ENCODE measurements at places on chromosomes 11 and 22.

DNA sequence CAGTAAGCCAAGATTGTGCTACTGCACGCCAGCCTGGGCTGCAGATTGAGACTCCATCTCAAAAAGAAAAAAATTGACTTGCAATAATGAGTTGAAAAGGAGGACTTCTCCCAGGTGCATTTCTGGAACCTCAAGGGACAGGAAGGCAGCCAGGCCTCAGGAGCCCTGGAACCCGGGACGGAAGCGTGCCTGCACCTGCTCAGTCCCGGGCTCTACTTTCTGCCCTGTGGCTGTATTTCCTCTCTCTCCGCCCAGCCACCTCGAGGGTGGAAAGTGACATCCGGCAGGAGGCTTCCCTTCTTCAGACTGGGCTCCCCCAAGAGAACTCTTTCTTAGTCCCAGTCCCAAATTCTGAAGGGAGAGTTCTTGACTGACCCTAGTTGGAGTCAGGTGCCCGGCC lies 20.2 kb upstream of the GAL start:
- no peak for DNase-seq

GRCh38 chr11:28819741-28820140 lies 711.6 kb downstream of the METTL15 start:
- no peak for DNase-seq

DNA sequence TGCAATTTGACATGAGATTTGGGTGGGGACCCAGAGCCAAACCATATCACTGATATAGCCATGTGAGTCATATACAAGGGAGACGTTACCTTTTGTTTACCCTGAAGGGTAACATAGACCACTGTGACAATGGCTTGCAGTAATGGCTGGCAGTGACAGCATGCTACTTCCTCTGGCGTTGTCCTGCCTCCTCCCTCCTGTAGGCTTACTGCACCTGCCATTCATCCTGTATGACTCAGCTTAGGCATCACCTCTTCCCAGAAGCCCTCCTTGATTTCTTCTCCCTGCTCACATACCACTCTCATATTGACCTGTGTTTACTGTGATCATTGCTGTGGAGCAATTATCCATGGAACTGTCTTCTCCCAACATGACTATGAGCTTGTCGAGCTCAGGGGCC lies 12.0 kb upstream of the PVALB start:
- no peak for DNase-seq

DNA sequence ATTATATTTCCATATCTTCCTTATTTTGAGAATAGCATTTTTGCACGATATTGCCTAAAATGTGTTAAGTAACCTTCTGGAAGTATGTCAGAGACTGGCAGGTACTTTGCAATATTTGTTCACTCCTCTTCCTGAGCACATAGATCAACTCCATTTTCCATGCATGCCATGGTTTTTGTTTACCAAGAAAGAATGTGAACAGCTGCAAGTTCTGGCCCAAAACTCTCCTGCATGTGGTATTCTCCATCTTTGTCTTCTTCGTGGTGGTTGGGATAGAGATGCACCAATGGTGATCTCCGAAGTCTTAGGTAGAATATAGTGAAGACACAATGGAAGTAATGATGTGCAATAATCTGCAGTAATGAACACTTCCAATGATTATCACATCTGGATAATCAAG lies 2241.0 kb upstream of the RAG2 start:
- no peak for DNase-seq

DNA sequence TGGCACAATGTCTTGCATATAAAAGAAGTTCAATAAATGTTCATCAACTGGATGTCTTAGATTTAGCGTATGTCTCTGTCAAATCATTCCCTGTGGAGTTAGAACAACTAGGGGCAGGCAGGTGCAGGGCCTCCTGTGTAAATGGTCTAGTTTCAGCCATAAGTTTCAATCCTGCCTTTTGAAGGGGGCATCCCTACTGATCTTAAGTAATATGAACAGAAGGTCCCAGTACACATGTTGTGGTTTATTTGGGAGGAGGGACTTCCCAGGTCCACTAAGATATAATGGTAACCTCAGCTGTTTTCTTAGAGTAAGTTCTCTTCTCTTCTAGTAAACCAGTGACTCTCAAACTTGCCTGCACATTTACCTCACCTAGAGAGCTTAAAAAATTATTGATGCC lies 19.8 kb downstream of the TTC12 start:
- DNase-seq: no peak

DNA sequence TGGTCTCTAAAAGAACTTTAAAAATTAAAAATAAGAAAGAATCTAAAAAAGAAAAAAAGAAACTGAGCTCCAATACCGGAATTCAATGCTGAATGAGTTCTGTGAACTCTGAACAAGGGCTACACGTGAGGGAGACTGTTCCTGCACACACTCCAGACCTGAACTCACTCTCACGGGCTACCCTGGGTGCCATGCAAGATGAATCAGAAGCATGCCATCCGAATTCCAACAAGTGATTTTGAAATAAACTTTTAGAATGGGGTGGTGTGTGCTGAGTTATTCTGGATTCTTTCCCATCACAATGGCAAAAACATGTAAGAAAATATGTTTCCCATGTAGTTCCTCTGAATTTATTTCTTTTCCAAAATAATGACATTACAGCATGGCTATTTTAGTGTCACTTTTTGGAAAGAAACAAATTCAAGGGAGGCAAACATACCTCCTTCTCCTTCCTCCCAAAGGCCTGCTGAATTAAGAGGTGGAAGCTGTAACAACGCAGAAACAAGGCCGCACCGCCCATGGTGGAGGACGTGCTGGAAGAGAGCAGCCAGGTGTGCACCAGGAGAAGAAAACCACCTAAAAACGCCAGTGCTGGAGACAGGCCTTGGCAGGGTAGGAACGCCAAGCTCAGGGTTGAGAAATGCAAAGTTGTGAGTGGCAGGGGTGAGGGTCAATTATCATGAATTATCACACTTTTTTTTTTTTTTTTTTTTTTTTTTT lies 63.2 kb upstream of the ARFGAP3 start:
- no peak for DNase-seq

DNA sequence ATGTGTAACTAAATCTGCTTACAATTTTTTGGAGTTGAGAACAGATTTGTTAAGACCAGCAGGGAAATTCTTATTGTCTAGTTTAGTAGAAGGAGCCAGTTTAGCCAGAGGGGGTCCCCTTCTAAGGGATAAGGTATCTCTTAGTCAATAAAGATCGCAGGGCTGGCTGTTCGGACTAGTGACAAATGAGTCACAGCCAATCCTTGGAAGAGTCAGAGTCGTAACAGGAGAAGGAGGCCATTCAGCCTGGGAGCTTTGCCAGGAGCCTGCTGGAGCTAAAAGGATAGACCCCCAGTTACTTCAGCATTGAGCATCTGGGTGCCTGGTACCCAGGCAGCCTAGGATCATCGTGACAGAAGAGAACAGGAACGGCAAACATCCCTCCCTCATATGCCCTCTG lies 191.6 kb upstream of the ARHGAP20 start:
- DNase-seq: no peak

GRCh38 chr11:28584992-28585391 lies 476.8 kb downstream of the METTL15 start:
- DNase-seq: no peak

GRCh38 chr11:33280411-33280810 lies 23.2 kb downstream of the HIPK3 start:
- DNase-seq: no peak

- DNase-seq: no peak
Measured at GRCh38 chr11:19284881-19285280, 44.1 kb upstream of the E2F8 start.

GRCh38 chr11:22753416-22753815 lies 76.2 kb downstream of the SVIP start:
- DNase-seq: no peak

- DNase-seq: no peak
Measured at GRCh38 chr22:30934053-30934452, 34.5 kb downstream of the MORC2 start.

DNA sequence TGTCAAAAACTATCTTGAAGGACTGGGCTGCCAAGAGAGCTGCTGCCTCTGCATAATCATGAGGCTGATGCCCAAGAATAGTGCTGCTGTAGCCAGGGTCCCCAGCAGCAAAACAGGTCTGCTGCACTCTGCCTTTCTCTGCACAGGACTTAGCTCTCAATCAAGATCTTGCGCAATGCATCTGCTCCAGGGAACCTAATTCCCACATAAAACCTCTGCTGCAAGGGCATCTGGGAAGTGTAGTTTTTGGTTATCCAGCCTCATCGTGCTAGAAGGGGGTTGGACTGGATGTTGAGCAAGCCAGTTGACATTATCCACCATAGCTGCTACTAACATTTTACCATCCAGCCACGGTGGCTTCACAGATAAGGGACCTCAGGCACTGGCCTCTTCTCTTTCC lies 192.7 kb downstream of the C11orf91 start:
- DNase-seq: no peak

GRCh38 chr11:62909107-62909894 lies 11.9 kb downstream of the CHRM1 start:
- peak; percentile 61 for DNase-seq

DNA sequence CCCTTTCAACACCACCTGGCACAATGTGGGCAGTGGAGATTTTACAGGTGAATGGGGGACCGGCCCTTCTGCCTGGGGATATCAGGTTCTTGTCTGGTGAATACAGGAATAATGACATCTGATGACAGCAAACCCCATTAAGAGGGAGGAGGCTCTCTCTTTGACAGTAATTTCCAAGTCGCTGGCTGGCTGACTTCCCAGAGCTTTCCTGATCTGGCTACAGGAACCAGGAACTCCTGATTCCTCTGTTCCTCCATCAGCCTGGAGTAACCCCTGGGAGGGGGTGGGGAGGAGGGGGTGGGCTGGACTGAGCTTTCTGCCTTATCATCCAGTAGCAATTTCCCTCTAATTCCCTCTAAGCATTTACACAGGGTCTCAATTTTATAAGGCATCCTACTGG lies 3.7 kb upstream of the MIEF1 start:
- peak; percentile 97 for DNase-seq

- DNase-seq: no peak
Measured at GRCh38 chr11:65866509-65867283, 5.9 kb downstream of the EFEMP2 start.

- no peak for DNase-seq
Measured at GRCh38 chr11:57982776-57983175, 40.9 kb upstream of the OR9Q1 start.

DNA sequence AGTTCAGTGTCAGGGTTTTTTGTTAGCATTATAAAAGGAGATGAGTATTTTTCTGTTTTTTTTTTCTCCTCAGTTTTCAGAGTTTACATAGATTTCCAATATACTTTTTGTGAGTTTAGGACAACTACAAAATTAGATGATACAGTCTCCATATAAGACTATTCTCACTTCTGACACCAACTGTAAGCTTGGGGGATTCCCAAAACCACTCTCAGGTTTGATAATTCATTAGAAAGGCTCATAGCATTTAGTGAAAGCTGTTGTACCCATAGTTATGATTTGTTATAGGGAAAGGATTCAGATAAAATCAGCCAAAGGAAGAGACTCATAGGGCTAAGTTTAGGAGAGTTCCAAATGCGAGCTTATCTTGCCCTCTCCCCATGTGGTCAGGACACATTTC lies 24.1 kb downstream of the CUL5 start:
- DNase-seq: no peak

DNA sequence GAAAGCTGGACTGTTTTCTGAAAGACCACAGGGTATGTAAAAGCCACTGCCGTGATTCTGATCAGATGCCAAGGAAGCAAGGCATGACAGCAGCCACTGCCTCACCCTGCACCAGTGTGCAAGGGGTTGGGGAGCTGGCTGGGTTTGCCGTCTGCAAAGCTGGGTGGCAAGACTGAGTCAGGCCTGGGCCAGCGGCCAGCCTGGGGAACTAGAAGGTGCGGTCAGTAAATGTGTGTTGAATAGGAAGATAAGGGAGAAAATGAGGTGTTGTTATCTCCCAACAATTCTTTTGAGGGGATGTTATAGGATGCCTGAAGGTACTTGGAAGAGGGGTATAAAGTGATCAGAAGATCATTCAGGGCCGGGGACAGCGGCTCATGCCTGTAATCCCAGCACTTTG lies 8.0 kb downstream of the VSTM5 start:
- DNase-seq: no peak

- DNase-seq: no peak
Measured at GRCh38 chr11:7072401-7073028, 16.3 kb upstream of the RBMXL2 start.

GRCh38 chr22:47190276-47190956 lies 428.0 kb downstream of the TBC1D22A start:
- DNase-seq: no peak

DNA sequence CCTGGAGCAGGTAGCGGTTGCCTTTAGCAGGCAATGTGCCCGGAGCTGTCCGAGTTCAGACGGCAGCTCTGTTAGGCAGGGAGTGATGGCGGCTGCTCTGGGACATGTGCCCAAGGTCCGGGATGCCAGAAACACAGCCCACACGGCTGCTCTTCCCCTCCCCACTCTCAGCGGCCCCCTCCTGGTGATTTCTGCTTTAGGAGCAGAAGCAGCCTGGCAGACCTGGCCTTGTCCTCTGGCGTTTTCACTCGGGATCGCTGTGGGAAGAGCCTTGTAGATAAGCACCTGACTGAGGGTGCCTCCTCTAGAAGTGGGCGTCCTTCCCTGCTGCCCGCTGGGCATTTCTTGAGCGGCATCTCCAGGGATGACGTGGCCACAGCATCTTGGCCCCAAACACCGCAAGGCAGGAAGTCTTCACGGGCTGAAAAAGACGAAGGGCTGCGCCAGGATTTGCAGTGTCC lies 392.2 kb downstream of the TBC1D22A start:
- DNase-seq: no peak

- DNase-seq: no peak
Measured at GRCh38 chr11:34634694-34635062, 13.8 kb downstream of the EHF start.

GRCh38 chr11:112221274-112221835 lies 4.9 kb upstream of the PTS start:
- DNase-seq: no peak

DNA sequence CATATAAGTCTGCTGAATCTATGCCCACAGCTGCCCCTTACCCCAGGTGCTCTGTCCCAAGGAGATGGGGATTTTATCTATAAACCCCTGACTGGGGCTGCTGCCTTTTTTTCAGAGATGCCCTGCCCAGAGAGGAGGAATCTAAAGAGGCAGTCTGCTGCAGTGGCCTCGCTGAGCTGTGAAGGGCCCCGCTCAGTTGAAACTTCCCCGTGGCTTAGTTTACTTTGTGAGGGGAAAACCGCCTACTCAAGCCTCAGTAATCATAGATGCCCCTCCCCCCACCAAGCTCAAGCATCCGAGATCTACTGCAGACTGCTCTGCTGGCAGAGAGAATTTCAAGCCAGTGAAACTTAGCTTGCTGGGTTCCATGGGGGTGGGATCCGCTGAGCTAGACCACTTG lies 7.4 kb upstream of the SCGB1D4 start:
- DNase-seq: no peak

DNA sequence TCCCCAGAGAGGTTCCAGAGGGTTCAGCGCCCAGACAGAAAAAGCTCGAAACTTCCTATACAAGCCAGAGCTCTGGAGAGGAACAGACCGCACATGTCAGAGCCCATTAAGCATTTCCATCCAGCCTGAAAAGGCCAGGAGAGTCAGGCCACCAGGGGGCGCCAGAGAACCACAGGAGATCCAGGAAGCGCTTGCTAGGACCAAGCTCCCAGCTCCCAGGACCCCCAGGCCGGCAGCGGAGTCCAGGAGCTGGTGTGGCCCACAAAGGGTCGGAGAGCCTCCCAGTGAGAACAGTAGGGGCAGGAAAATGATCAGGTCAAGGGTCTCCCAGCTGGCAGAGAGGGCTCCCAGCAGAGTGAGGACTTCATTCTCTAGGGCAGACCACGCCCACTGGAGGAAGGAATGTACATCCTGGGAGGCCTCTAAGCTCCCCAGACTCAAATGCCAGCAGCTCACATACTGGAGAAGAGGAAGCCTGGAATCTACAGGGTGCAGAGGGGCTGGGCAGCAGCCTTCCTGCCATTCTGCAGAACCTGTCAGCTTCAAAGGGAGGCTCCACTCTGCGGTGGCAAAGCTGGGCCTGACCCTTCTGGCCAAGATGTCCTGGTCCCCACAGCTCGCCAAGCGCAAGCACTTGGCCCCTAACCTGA lies 2.1 kb upstream of the MEI1 start:
- DNase-seq: peak; percentile 80
